Panc1 (cell line): ENCODE measurements at places on chromosomes 5 and 9. TPM values are rescaled to one million over a fixed set of nuclear protein-coding genes. Genes with fewer than 3 reads are reported as not detected.

DNA sequence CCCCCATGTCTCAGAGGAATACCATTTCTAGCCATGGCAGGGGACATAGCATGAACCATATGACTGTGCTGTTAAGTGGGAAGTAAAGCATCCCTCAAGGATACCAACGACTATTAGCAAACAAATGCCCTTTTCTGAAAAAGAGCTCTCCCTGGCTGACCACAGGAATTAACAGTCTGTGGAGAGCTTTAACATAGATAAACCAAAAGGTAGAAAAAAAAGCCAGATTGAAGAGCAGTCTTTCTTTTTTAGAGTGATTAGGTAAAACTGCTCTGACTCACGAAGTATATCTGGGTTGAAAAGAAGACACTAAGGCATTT lies 532.7 kb upstream of the DMAC1 start:
- no peaks in the 10 kb centered on the region for H3K36me3 ChIP-seq
- no peaks in the 10 kb centered on the region for H3K27me3 ChIP-seq
- no peak for DNase-seq
- H3K4me3 ChIP-seq, result no peak overlapping the region
- H3K27ac ChIP-seq, result no peak overlapping the region

DNA sequence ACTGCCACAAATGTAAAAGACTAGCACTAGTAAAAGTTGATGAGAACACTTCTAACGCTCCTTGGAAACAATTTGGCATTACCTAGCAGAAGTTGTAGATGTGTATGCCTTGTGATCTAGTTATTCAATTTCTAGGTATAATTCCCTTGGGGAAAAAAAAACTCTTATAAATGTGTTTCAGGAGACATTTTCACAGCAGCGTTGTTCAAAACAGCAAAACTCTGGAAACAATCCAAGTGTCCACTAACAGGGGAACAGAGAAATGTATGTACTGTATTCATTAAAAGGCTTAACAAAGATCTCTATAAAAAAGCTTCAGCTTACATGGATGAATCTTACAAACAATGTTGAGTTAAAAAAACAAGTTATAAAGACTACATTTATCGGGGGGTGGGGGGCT lies 30.4 kb downstream of the NR3C1 start:
- no peaks in the 10 kb centered on the region for H3K36me3 ChIP-seq
- no peak overlapping the region for H3K27ac ChIP-seq
- no peak overlapping the region for H3K4me3 ChIP-seq

DNA sequence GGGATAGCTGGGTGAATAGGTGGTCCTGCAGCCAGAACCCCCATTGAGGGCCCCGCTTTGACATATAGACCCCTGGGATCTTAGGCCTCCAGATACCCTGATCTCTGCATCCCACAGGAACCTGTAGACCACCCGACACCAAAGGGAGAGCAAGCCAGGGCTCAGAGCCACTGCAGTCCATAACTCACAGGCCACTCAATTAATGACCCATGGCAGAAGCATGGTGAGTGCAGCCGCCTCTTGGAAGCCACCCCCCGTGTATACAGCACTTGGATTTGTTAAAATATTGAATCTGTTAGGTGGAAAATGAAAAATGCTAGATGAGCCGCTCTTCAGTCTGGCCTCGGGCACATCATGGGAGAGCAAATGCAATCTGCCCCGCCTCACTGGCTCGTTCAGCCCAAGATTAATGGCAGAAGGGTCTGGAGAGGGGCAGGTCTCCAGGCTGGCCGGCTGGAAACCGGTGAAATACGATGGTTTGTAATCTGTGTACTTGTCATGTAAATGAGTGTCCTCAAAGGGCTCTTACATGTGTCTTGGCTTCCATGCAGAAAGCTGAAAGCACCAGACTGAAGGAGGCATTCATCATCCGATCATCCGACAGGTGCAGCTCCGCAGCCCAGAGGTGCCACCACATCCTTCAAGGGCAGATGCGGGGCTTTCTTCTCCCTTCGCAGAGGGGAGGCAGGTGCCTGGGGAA lies 111.3 kb downstream of the OLFM1 start:
- no peak for DNase-seq
- no peak overlapping the region for H3K4me3 ChIP-seq
- H3K27ac ChIP-seq, result no peak overlapping the region

DNA sequence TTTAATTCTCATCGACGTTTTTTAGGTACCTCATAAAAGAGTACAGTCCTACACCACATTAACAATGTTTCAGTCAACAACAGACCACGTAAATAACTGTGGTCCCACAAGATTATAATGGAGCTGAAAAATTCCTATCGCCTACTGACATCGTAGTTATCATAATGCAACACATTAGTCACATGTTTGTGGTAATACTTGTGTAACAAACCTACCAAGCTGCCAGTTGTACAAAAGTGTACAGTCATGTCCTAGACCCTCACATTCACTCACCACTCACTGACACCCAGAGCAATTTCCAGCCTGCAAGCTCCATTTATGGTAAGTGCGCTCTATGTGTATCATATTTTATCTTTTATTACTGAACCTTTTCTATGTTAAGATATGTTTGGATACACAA lies 16.8 kb downstream of the GNAQ start:
- DNase-seq, result no peak
- H3K27ac ChIP-seq, result no peak overlapping the region
- no peaks in the 10 kb centered on the region for H3K27me3 ChIP-seq
- H3K4me1 ChIP-seq, result no peaks in the 10 kb centered on the region
- no peak overlapping the region for H3K4me3 ChIP-seq

- DNase-seq, result peak; percentile 42
- peak overlapping the region; percentile 76 for H3K27ac ChIP-seq
- H3K27me3 ChIP-seq, result no peaks in the 10 kb centered on the region
- peaks cover 52% of the 10 kb centered on the region for H3K4me1 ChIP-seq
These were observed 115.9 kb downstream of the CDC42SE2 start for GRCh38 chr5:131379723-131380122.

- no peaks in the 10 kb centered on the region for H3K4me1 ChIP-seq
- H3K4me3 ChIP-seq, result no peak overlapping the region
- DNase-seq, result no peak
- H3K27me3 ChIP-seq, result no peaks in the 10 kb centered on the region
These were observed 64.1 kb downstream of the BARX1 start for GRCh38 chr9:93891050-93891449.

GRCh38 chr9:13554626-13555025 lies 275.1 kb upstream of the MPDZ start:
- no peak overlapping the region for H3K4me3 ChIP-seq
- no peaks in the 10 kb centered on the region for H3K27me3 ChIP-seq
- H3K4me1 ChIP-seq, result no peaks in the 10 kb centered on the region
- H3K27ac ChIP-seq, result no peak overlapping the region

DNA sequence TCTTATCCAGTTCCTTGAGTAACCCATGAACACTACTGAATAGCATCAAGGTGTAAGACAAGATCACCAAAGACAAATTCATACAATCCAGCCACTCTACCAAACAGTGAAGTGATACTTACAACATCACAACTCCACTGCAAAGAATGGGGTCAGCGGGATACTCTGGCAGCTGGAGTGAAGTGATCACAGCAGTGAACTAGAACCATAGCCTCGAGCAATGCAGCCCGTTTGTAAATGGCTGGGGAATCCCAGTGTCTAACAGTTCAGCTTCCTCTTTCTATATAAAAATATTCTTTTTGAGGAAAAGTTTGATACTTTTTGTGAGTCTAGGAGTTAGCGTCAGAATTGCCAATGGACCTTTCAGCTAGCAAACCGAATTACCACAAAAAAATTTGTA lies 515.2 kb downstream of the ZNF608 start:
- no peaks in the 10 kb centered on the region for H3K4me1 ChIP-seq
- H3K4me3 ChIP-seq, result no peak overlapping the region
- DNase-seq, result no peak
- H3K36me3 ChIP-seq, result no peaks in the 10 kb centered on the region
- no peaks in the 10 kb centered on the region for H3K27me3 ChIP-seq
- H3K27ac ChIP-seq, result no peak overlapping the region

- no peaks in the 10 kb centered on the region for H3K36me3 ChIP-seq
- H3K27ac ChIP-seq, result no peak overlapping the region
- H3K4me1 ChIP-seq, result no peaks in the 10 kb centered on the region
- no peak for DNase-seq
- H3K4me3 ChIP-seq, result no peak overlapping the region
These were observed 154.8 kb upstream of the KLF9 start for GRCh38 chr9:70569070-70569772.

DNA sequence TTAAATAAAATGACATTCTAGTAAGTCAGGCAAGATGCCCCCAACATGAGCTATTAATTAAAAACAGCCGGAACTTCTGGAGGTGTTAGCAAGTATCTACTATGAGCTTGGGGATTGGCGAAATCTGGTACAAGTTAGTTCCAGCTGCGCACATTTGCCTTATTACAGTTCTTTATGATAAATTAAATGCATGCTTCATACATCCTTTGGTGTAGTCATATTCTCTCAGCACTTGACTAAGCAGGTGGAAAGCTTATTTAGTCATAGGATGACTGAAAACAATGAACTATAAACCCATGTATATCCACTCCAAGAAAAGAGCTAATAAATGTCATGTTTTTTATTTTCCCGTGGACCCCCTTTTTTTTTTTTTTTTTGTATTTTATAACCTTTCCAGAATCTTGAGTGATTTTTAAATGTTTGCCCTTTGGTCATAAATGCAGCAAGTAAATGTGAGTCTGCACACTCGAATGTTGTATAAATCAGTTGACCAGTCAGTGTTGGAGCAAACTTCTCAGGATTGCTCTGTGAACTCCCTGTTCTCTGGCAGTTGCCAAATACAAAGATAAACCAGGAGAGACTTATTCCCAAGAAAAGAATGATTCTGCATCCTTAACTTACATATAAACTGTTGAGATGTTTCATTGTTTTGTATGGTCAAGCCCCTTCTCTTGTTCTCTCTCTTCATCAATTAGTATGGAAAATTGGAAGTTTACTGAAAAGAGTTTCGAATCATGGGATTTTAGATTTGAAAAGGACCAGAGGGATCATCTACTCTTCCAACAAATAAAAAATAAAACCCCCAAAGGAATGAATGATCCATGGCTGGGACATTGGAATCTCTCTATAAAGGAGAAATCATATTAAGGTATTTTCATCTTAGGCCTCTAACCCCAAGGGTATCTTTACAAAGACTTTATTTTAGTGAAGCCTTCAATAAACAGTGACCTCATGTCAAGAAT lies 38.3 kb downstream of the PIK3R1 start:
- peaks cover 33% of the 10 kb centered on the region for H3K4me1 ChIP-seq
- no peaks in the 10 kb centered on the region for H3K36me3 ChIP-seq
- H3K27ac ChIP-seq, result no peak overlapping the region

- no peak overlapping the region for H3K4me3 ChIP-seq
- DNase-seq, result no peak
- H3K36me3 ChIP-seq, result no peaks in the 10 kb centered on the region
- no peaks in the 10 kb centered on the region; the same call in 1 of the 2 replicates for H3K4me1 ChIP-seq
- H3K27ac ChIP-seq, result no peak overlapping the region
- no peaks in the 10 kb centered on the region for H3K27me3 ChIP-seq
These were observed 177.2 kb upstream of the PITX1 start for GRCh38 chr5:135211083-135211790.

DNA sequence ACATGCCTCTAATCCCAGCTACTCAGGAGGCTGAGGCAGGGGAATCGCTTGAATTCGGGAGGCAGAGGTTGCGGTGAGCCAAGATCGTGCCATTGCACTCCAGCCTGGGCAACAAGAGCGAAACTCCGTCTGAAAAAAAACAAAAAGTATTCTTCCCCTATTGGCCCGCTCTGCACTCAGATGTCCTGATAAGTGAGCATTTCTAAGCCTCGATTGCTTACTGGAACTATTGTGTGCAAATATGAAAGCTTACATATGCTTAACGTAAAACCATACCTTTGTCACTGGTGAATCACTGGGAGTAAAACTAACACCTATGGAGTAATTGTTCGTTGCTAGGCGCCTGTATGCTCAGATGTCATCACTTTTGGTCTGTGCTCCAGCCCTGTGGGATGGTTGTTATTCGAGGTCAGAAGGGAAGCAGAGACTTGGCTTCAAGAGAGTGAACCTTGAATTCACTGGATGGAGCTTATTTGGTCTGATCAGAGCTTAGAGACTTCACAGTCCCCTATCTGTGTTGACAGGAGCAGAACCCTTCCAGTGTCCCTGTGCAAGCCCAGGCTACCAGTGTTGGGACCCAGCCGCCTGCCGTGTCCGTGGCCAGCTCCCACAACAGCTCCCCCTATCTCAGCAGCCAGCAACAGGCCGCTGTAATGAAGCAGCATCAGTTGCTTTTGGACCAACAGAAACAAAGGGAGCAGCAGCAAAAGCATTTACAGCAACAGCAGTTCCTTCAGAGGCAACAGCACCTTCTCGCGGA lies 25.3 kb upstream of the LTC4S start:
- H3K36me3 ChIP-seq, result peaks cover 8% of the 10 kb centered on the region
- no peaks in the 10 kb centered on the region for H3K27me3 ChIP-seq

- 0 out of 2 replicates have a peak overlapping the region, but pooled peaks have one; percentile 2 for H3K4me3 ChIP-seq
- no peak overlapping the region for H3K27ac ChIP-seq
These were observed 28.0 kb upstream of the ADAM19 start for GRCh38 chr5:157603333-157604190.

GRCh38 chr5:73799401-73799972 lies 173.5 kb downstream of the ARHGEF28 start:
- no peaks in the 10 kb centered on the region for H3K27me3 ChIP-seq
- no peaks in the 10 kb centered on the region for H3K4me1 ChIP-seq
- no peaks in the 10 kb centered on the region for H3K36me3 ChIP-seq
- no peak for DNase-seq
- no peak overlapping the region for H3K27ac ChIP-seq
- H3K4me3 ChIP-seq, result no peak overlapping the region

DNA sequence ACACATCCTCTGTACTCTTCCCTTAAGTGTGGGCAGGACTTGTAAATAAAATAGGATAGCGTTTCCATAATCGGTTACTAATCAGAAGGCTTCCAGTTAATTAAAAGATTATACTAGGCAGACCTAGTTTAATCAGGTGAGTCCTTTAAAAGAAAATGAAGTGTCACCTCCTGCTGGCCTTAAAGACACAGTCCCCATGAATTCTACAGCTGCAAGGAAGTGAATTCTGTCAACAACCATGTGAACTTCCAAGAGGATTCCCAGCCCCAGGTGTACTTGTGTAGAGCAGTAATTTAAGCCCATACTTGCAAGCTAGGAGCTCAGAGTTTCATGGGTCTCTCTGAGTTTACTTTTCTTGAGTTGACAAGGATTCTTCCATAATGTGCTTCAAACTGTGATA lies 918.3 kb downstream of the DTWD2 start:
- no peaks in the 10 kb centered on the region for H3K27me3 ChIP-seq
- H3K27ac ChIP-seq, result no peak overlapping the region
- DNase-seq, result no peak
- H3K4me3 ChIP-seq, result no peak overlapping the region

- H3K27ac ChIP-seq, result no peak overlapping the region
- no peak overlapping the region for H3K4me3 ChIP-seq
- DNase-seq, result no peak
- H3K4me1 ChIP-seq, result no peaks in the 10 kb centered on the region
These were observed 10.3 kb downstream of the SMIM32 start for GRCh38 chr5:136182618-136183017.

GRCh38 chr9:5650356-5651105 lies 21.6 kb downstream of the RIC1 start:
- no peak overlapping the region for H3K27ac ChIP-seq
- H3K4me1 ChIP-seq, result no peaks in the 10 kb centered on the region; the same call in 1 of the 2 replicates
- H3K36me3 ChIP-seq, result no peaks in the 10 kb centered on the region

Gene KIF20A
- total RNA-seq, result 55.4 TPM

Gene PCDHA13
- total RNA-seq, result 1.0 TPM

Gene ORM2
- 0.77 TPM for total RNA-seq

Gene CDC20B
- total RNA-seq, result 0.08 TPM

Gene SLC46A2
- total RNA-seq, result not detected
